ENCODE measurements at places on chromosomes 1 and 21.
A peak's percentile ranks its signal among the peaks of the same experiment; 100 is the strongest.

DNA sequence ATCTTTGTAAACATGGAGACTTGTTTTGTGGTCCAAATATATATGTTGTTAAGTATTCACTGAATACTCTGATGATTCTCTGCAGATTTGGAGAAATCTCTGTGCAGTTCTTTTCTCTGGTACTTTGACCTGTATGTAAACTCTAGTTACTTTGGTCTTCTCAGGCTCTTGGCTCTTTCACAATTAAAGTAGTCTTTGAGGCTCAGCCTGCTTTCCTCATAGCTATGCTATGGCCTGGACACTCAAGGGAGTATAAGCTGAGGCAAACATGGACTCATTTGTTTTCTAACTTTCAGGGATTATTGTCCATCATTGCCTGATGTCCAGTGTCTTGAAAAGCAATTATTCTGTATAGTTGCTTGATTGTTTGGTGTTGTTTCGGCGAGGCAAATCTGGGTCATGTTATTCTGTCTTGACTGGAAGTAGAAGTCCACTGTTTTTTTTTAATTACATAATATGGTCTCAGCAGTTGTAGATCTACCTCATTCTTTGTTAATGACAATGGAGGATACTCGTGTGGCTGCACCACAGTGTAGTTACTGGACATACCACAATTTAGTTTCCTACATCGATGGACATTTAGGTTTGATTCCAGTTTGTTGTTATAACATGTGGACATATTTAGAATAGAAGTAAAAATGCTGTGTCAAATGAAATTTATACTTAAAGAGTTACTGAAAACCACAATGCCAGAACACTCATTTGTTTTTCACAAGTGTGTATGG lies 9.2 kb downstream of the PTBP2 start:
- no peak for DNase-seq

DNA sequence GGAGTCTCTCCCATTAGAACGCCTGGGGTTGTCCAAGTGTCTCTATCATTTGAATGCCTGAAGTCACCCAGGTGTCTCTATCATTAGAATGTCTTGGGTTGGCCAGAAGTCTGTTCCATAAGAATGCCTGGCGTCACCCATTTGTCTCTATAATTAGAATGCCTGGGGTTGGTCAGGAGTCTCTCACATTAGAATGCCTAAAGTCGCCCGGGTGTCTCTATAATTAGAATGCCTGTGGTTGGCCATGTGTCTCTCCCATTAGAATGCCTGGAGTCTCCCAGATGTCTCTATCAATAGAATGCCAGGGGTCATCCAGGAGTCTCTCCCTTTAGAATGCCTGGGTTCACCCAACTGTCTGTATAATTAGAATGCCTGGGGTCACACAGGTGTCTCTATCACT lies 54.5 kb downstream of the RNF187 start:
- no peak for DNase-seq

GRCh38 chr1:178593515-178593914 lies 80.6 kb downstream of the TEX35 start:
- no peak for DNase-seq

DNA sequence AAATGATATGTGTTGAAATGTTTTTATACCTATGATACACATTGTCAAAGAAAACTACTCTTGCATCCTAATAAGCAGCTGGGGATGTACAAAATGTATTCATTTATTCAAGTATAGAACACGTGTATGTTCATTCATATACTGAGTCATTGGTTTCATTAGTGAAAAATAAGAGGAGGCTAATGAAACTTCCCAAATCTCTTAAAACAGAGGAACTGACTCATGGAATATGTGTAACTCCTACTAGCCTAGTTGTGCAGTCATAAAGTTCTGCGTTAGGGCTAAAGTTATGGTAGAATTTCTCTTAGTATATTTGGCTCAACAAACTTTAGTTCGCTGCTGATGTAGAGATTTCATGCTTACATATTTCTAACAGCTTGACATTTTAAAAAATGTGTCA lies 441.6 kb downstream of the NCAM2 start:
- DNase-seq = no peak

DNA sequence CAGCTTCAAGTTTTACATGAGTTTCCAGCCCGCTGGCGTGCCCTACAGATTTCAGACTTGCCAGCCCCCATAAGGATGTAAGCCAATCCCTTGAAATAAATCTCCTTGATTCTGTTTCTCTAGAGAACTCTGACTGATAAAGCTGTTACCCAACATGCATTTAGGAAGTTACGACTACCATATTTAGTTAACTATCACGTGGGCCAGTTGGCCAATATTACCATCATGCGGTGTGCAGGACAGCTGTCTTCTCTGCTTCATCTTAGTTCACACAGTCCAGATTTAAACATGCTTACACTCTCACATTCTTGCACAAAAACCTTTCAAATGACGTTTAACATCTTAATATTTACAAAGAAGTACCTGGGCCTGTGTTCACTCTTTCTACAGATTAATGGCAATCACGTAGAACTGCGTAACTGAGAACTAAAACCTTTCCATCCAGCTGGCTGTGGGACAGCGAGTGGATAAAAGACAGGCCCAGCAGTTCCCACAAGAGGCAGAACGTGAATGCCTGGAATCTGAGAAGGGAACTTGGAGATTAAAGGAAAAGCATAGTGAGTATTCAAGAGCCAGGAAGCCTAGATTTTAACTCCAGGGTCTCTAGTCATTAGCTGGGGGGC lies 20.8 kb downstream of the FAM177B start:
- no peak for DNase-seq

DNA sequence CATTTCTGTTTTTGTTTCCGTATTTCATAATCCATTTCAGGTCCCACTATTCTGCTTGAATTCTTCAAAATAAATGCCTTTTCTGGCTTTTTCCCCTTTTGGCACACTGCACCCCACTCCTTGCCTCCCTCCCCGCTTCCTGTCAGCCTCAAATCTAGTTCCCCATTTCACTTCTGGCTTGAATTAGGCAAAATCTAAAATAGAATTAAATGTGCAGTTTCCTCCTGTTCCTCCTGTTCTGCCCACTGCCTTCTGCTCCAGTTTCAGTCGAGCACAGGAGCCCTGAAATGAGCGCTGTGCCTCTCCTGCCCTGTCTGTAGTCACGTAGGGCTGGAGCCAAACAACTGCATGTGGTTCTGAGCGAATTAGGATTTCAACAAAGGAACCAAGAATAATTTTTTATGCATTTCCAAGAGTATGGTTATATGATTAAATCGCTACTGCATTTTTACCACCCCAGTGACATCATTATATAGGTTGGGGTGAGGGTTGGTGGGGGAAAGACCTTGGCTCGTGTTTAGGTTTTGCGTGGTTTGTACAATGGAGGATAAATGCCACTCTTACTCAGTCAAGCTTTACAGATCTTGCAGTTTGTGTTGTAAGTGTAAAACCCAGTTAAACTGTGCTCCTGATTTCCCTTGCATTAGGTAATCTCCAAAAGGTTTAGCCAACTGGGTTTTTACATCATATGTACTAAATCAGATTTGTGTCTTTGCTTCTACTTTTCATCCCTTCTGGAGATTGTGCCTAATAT lies 114.9 kb downstream of the VPS13D start:
- DNase-seq = no peak

- no peak for DNase-seq
Observed at GRCh38 chr1:39829791-39830533, 41.3 kb upstream of the BMP8B start.

GRCh38 chr1:150974580-150975478 lies at the start of gene CERS2:
Gene CERS2 (minus strand): TSS chr1:150974835. CDS start chr1:150969090, 5,745 bp downstream.
- DNase-seq = peak; percentile 72

- DNase-seq = no peak
Observed at GRCh38 chr1:200951016-200951415, 56.3 kb downstream of the INAVA start.

DNA sequence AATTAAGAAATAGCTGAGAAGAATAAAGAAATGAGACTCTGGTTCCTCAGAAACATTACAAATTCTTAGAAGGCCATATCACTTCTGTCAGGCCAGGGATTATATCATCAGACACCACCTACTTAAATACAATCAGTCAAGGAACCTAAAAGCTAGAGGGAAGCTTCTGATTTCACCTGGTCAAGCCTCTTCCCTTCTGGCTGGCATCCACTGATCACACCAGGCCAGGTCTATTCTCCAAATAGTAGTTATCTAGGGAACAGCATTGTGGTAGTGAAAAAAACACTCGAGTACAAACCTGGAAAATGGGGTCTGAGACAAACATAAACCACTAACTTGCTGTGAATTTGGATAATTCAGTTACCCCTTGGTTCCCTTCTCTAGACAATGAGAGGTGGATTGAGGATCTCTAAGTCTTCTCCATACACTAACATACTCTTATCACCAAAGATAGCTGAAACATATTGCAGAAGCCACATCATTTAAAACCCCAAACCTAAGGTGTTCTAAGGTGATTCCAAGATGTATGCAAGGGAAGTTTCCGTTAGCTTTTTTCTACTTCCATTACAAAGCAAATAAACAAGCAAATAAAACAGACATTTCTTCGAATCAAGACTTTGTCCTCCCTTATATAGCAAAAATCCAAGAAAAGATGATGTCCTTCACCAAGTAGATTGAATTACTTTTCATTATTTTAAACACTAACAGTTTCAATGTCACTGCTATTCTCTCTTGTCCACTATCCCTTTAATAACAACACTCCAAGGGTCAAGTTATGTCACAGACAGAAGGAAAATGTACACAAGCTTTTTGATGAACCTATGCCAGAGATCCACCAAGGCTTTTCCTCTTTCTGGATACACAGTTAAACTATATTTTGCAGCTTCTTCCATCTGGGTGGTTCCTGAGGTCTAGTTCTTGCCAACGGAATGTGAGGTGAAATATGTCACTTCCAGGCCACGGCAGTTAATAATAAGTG lies 212.9 kb downstream of the KCNH1 start:
- DNase-seq = no peak

- DNase-seq = no peak
Observed at GRCh38 chr1:40976952-40977690, 2.4 kb upstream of the CTPS1 start.

DNA sequence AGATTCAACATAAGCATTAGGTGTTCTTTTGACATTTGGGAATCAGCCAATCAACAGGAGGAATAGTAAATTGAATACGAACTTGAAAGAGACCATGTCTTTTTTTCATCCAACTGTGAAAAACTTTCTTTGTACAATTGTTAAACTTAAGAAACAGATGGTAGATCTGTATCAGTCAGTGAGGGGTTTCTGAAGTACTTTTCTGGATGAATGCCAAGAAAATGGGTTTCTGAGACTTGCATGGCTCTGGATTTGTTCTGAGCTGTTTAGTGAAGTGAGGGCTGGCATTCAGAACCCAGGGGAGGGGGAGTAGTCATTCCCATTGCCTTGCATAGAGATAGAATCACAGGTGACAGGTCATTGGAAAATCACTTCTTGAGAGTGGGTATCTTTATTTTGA lies 37.4 kb downstream of the PTPRC start:
- DNase-seq = no peak

- no peak for DNase-seq
Observed at GRCh38 chr1:162724583-162725120, 65.8 kb upstream of the HSD17B7 start.

- no peak for DNase-seq
Observed at GRCh38 chr1:63698001-63698838, 75.6 kb upstream of the ROR1 start.

GRCh38 chr1:56258371-56258770 lies 321.0 kb downstream of the PLPP3 start:
- no peak for DNase-seq

- peak; percentile 60 for DNase-seq
Observed at GRCh38 chr1:41891199-41891896, 27.4 kb downstream of the HIVEP3 start.

DNA sequence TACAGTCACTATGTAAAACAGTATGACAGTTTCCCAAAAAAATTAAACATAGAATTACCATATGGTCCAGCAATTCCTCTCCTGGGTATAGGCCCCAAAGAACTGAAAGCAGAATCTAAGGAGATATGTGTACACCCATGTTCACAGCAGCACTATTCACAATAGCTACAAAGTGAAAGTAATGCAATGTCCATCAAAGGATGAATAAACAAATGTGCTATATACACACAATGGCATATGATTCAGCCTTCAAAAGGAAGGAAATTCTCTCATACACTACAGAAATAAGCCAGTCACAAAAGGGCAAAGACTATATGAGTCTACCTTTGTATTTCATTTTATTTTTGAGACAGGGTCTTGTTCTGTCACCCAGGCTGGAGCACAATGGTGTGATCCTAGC lies 120.4 kb downstream of the TOMM20 start:
- no peak for DNase-seq

- DNase-seq = no peak
Observed at GRCh38 chr1:153343811-153344717, 4.6 kb downstream of the PGLYRP4 start.

DNA sequence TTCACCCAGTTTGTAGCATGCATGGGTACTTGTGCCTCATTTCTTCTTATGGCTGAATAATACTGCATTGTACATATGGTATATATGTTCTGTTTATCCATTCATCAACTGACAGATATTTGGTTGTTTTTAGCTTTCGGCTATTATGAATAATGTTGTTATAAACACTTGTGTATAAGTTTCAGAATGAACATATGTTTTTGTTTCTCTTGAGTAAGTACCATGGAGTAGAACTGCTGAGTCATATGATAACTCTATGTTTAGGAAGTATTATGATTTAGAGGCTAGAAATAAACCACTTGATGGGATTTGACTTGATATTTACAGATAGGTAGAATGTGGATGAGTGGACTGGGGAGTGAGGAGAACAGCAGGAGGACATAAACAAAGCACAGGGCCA lies 48.6 kb downstream of the WNT2B start:
- DNase-seq = no peak

DNA sequence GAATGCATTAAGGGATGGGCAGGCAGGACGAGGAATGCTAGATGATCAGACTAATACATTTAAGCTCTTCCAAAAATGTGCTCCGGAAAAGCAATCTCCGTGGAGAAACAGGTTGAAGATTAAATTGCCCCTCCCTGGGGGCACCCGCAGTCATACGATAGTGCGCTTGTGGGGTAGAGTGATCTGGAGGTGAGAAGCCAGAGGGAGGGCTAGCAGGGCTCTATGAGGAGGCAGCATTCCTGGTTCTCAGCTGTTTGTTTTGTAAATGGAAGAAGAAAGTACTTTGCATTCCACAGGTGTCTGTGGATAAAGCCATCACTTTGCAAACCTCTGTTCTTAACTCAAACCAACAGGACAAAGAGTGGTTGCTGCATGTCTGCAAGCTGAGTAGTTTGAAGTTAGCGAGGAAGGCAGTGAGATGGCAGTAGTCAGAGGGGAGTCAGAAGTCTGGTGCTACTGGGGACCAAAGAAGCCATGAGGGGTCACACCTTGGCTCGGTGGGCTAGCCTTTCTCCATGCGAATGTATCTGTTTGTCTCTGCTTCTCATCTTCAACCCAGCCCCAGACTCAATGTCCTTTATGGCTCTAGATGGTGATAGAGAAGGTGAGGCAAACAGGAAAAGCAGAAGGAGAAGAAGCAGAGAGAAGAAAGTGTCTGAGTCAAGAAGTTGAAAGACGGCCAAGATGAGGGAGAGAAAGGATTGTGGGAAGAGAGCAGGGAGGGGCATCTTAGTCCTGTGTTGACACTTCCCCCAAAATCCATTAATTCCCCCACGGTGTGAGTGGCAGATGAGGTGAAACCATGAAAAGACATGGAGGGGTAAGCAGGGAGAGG lies 65.2 kb upstream of the GJA8 start:
- DNase-seq = no peak

- no peak for DNase-seq
Observed at GRCh38 chr1:233744779-233745513, 131.0 kb downstream of the KCNK1 start.

- peak; percentile 6 for DNase-seq
Observed at GRCh38 chr21:37642493-37642892, 273.8 kb downstream of the KCNJ6 start.
